ENCODE measurements at places on chromosomes 4 and X.

DNA sequence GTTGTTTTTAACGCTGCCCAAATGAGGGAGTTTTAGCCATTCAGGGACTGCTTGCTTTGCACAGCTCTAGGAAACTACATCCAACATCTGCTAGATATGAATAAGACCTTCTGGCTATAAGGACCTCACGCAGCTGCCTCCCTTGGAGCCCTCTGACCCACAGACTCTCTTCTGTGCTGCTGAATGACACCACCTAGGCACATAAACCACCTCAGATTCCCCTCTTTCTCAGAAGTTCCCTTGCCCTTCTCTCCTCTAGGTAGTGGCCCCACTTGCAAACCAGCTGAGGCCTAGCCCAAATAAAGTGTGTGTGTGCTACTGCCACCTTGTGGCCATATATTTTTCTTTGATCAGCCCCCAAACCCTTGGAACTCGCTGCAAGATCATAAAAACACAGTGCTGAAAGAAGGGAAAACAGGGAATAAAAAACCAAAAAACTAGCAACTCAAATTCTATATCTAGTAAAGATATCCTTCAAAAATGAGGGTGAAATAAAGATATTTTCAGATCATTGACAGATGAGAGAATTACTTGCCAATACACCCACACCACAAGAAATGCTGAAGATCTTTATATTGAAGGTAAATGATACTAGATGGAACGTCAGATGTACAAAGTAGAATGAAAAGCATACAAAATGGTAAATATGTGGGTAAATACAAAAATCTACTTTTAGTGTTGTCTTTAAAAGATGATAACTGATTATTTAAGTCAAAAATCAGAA, 265.9 kb downstream of the ADAMTS3 start:
- peak; percentile 55 for DNase-seq

DNA sequence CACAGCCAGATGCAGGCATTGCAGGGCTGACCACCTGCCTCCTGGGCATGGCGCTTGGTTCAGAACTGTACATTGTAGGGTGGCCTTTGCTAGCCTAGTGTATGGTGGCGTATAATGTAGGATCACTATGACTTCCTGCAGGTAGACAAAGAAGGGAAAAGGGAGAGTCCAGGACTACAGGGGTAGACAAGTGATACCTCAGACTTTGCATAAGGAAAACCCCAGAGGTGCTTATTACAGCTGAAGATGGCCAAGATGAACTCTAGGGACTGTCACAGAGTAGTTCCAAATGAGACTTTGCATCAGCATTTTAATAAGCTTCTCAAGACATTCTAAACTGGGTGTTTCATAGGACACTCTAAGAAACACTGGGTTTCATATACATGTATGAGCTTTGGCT, 116.4 kb upstream of the PUDP start:
- no peak for DNase-seq

DNA sequence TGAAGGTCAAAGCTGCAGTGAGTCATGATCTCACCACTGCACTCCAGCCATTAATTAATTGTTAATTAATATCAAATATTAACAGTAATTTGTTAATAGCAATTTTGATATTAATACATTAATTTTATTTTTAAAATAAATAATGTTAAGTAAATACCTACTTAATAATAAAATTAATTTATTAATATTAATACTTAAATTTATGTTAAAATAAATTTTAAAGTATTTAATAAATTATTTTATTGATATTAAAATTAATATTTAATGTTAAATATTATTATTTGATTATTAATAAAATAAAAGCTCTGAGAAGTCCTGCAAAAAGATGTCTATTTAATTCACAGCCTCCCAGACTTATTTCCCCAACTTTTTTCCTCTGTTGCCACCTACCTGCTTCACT, 25.1 kb upstream of the TRIM2 start:
- no peak for DNase-seq

- DNase-seq, result no peak
Observed at GRCh38 chrX:99857455-99857854, 552.6 kb downstream of the PCDH19 start.

DNA sequence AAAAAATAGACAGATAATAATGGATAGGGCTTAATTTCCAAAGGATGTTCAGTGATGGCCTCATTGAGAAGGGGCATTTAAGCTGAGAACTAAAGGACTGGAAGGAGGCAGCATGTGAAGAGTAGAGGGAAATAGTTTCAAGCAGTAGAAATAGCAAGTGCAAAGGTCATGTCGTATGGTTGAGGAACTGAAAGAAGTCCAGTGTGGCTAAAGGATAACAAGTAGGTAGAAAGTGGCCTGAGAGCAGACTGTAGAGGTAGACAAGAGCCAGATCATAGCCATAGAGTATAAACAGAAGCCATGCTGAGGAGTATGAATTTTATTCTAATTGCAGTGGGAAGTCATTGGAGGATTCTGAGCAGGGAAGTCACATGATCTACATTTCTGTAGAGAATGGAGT, 72.3 kb downstream of the GRIA3 start:
- no peak for DNase-seq

- DNase-seq, result no peak
Observed at GRCh38 chrX:15382813-15383212, 1.4 kb downstream of the VEGFD start.

DNA sequence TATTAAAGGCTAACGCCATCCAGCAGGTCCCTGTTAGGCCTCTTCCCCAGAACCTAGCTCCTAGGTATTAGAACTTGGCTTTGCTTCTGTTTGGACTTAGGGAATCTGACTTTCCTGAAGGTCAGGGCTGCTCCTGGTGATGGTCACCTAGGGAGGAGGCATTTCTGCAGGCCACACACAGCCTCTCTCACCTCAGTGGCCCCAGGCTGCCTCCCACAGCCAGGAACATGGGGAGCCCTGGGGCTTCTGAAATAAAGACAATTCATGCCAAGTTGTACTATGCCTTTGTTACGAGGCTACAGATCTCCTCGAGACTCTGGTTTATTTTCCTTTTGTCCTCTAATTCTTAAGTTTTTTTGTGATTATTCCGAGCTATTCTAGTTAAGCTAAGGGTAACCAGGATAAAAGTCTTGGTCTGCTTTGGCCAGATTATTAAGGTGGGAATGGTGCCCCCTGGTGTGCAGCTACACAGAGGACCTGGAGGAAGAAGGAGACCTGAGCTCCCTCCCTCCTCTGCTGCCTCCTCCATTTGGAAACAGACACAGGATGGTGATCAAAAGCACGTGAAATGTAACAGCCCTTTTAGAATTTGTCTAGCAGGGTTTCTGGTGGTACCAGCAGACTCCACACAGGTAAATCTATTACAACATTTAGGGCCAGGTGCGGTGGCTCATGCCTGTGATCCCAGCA, 131.0 kb downstream of the DCLK2 start:
- DNase-seq, result no peak

Data from CD4-positive, alpha-beta T cell treated with Interleukin-4 for 4 hours (primary cell).